ENCODE measurements at places on chromosomes 4 and X.

DNA sequence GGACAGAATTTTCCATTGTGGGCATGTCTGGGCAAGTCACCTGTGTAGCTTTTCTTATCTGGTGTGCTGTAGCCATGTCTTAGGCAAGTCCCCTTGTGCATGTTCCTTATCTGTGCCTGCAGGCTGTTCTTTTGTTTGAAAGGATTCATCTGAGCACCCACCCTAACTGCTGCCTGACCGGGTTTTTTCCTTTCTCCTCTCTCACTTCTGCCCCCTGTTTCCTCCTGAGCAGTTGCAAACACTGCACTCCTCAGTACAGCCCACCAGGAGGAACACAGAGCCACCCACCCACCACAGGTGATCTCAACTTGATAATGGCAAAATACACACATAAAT, 29.2 kb upstream of the IL9R start:
- no peak for DNase-seq

DNA sequence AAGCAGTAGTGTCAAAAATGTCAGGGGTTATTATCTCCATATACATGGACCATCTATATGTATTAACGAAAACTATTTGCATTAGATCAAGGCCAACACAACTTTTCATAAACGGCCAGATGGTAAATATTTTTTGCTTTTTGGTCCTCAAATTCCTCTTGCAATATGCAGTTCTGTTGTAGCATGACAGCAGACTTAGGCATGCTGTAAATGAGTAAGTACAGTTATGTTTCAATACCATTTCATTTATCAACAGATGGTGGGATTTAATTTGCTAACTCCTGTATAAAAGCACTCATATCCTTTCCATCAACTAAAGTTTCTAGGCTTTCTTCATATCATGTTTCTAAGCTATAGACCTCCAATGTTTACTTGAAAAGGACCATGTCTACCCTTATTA, 208.1 kb downstream of the ANKRD50 start:
- DNase-seq: no peak

DNA sequence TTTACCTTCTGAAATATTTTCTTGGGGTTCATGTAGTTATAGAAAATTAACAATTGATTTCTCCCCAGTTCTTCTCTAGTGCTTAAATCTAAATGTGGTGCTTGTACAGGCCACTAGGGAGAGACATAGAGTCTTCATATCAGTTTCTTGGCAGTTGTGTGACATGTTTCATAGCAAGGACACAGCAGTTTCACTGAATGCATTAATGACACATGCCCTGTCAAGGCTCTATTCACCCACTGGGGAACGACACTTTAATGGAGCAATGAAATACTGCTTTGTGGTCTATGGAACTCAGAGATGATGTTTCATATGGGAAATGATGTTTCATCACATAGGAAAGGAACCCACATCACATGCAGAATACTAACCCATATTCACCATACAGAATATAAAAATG, 2.8 kb downstream of the VEGFC start:
- peak; percentile 42 for DNase-seq

GRCh38 chrX:23228950-23229448, 105.7 kb upstream of the PTCHD1 start:
- DNase-seq: peak; percentile 1

DNA sequence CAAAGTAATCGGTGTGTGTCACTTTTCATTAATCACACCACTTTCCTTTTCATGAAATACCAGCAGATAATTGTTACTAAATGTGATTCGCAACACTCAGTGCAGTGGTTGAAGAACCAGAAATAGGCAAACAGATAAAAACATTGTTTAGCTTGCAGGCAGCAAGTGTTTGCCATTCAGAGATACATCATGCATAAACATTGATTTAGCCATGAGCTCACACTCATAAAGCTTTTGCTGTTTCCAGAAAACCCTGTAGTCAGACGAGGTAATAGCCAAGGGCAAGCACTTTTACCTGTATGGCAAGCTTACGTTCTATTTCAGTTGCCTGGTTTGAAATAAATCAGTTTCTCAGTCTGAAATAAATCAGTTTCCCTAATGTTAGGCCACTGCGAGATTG, 542.0 kb upstream of the TENM3 start:
- peak; percentile 19 for DNase-seq

GRCh38 chr4:98528882-98529281, 129.5 kb downstream of the TSPAN5 start:
- DNase-seq: no peak

- no peak for DNase-seq
Observed at GRCh38 chr4:128220286-128221235, 67.1 kb downstream of the PGRMC2 start.

- no peak for DNase-seq
Observed at GRCh38 chrX:31546126-31546525, 474.3 kb upstream of the FTHL17 start.

DNA sequence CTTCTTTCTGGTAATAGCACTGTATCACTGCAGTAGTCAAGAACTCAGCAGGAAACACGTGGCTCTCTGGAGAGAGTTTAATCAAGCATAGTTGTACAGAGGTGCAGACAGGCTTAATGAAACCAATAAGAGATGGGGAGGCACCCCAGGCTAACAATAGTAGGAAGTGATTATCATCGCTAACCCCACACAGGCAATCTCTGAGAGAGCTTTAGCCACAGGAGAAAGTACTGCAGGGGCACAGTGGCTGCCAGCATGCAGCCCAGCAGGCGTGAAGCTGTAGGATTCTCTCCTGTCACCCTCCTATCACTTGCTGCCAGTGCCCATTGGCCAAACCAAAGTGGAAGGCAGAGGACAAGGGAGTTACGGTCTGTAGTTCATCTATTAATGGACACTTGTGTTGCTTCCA, 450.0 kb upstream of the RASGEF1B start:
- peak; percentile 53 for DNase-seq

GRCh38 chr4:108793415-108793814, 30.6 kb upstream of the ETNPPL start:
- no peak for DNase-seq

DNA sequence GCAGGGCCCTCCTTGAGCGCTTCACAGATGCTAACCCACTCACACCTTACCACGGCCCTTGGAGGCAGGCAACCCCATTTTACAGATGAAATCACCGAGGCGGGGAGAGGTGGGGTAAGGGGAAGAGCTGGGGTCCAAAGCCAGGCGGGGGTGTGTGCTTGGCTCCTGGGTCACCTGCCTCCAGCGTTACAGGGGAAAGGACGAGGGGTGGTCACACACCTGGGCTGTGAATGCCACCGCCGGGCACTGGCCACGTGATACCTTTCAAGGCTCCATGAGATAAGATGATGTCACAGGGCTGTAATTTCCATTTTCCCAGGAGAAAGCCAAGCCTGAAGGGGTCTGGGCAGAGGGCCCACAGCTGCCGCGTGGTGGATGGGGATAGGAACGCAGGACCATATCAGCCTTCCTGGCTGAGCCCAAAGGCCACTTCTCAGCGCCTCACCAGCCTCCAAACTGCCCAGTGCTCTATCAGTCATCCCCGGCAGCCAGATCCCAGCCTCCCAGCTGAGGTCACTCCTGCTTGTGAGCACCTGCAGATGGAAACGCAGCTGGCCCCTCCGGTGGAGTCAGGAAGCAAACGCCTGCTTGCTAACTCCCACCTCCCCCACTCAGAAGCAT, 62.4 kb upstream of the CRMP1 start:
- no peak for DNase-seq

DNA sequence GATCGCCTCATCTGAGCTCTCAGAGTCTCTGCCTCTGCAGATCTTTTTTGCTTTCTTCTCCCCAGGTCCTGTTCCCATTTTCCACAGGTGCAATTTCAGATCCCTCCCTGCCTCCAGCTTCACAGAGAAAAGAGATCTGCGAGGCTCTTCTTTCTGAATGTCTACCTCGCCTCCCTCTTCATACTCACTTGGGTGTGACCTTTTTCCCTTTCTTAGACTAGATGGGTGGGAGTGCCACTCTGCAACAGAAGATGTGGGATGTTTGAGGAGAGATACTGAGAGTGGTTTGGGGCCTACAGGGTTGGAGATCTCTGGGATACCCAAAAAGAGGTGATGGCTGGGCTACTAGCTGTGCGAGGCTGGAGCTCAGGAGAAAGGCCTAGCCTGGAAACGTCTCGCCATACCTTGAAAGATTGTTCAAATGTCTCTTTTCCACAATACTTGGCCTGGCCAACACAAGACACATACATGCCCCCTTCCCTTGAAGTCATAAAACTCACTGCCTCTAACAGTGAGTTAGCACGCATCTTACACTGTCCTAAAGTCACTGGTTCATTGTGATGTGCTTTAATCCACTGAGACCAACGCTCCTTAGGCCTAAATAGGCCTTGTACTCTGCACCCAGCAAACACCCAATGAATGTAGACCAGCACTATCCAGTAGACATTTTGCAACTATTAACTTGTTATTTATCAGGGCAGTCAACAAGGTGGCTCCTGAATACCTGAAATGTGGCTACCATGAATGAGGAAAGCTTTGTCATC, 33.6 kb downstream of the IRF2 start:
- no peak for DNase-seq

- DNase-seq: no peak
Observed at GRCh38 chr4:121720109-121720508, 23.3 kb upstream of the ANXA5 start.

- no peak for DNase-seq
Observed at GRCh38 chr4:158861281-158861680, 92.5 kb downstream of the FNIP2 start.

GRCh38 chrX:10015355-10015722, 48.2 kb downstream of the CLDN34 start:
- no peak for DNase-seq

GRCh38 chr4:108570993-108571569, 49.3 kb upstream of the RPL34 start:
- DNase-seq: no peak

GRCh38 chr4:177484613-177485021, 42.4 kb upstream of the AGA start:
- no peak for DNase-seq

GRCh38 chr4:76981644-76982043, 32.1 kb downstream of the SEPTIN11 start:
- DNase-seq: no peak

- no peak for DNase-seq
Observed at GRCh38 chrX:114970806-114971205, 46.6 kb downstream of the IL13RA2 start.

GRCh38 chrX:15311119-15311518, 4.3 kb downstream of the ASB11 start:
- no peak for DNase-seq

GRCh38 chrX:8424912-8425311, 39.7 kb upstream of the VCX3B start:
- DNase-seq: no peak

DNA sequence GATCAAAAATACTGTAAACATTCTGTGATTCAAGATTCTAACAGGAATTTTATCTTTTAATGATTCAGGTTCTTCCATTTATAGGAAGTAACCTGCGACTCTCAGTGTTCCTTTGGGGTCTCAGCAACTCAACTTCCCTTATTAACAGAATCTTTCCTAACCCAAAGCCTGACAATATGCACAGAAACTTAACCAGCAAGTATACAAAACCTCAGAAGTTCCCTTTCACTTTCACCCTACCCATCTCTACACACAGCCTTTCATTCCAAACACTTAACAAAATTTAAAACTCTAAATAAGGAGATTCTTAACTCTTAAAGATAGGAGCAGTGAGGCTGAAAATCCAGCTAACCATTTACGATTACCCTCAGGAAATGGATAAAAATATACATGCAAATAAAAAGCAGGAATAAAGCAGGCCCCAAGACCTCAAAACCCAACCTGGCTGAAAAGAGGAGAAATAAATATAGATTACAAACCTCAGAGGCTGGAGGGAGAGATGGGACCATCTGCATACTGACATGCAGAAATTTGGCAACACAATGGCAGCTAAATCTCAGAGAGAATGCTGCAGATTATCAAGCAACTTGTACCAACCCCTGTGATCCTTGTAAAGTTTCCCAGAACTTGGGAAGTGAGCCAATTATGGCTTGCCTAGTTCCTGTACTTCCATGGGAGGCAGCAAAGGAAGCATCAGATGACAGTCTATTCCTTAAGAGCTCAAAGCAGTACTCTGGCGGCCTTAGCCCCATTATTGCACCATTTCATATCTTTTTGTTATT, 101.0 kb downstream of the ATP11C start:
- DNase-seq: no peak

DNA sequence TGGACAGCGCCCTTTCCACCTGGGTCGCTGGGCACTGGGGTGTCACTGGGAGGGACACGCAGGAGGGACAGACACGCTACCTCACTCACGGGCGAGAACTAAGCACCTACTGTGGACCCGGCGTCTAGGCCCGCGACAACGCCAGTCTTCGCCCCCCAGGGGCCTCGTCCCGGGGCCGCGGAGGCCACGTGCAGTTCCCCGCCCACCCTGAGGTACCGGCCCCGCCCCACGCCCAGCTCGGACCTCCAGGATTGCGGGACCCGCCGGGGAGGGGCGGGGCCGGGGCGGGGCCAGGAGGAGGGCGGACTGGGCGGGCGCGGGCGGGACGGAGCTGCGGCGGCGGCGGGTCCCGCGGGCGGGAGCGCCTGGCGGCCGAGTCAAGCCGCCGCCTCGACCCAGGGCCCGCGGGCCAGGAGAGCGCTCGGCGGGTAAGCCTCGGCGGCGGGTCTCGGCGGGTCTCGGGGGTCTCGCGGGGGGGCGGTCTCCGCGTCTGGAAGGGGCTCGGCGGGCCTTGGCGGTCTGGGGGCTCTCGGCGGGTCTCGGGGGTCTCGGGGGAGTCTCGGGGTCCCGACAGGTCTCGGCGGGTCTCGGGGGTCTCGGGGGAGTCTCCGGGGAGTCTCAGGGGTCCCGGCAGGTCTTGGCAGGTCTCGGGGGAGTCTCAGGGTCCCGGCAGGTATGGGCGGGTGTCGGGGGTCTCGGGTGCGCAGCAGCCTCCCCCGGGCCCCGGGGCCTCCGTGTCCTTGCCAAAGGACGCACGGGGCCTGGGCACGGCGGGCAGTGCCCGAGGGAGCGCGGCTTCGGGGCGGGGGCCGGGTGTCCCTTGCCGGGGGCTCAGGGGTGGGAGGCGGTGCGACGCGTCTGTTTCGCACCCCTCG, at the start of gene SH3BP2:
Gene SH3BP2 (plus strand): TSS at position 375 of the 875 bp plus-strand sequence. CDS start 27,533 bp downstream, outside the sequence.
- DNase-seq: no peak

- DNase-seq: no peak
Observed at GRCh38 chr4:87506974-87507701, 22.0 kb downstream of the SPARCL1 start.

DNA sequence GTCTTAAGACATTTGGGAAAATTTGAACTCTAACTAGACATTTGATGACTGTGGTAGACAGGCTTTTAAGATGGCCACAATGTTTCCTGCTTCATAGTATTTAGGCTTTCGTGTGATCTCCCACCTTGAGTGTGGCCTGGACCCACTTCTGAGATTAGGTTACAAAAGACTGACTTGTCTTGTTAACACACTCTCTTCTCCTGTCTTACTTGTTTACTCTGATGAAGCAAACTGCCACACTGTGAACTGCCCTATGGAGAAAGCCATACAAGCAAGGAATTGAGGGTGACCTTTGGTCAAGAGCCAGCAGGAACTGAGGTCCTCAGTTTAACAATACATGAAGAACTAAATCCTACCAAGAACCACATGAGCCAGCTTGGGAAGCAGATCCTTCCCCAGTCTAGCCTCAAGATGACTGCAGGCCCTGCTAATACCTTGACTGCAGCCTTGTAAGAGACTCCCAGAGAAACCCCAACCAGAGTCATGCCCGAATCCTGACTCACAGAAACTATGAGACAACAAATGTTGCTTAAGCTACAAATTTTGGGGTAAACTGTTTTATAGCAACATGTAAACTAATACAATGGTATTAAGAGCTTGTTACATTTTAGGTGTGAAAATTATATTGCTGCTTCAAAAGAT, 20.3 kb downstream of the UBA6 start:
- DNase-seq: no peak

GRCh38 chrX:38110231-38110630, 103.9 kb downstream of the SYTL5 start:
- DNase-seq: no peak

- DNase-seq: no peak
Observed at GRCh38 chr4:59869559-59869958, 1330.6 kb upstream of the ADGRL3 start.
